AG04450 (cell line): ENCODE measurements at places on chromosomes 4 and X.

- DNase-seq = no peak
Measured at GRCh38 chr4:77240469-77241066, 83.6 kb downstream of the CCNG2 start.

- no peak for DNase-seq
Measured at GRCh38 chr4:87971866-87972265, 3.6 kb upstream of the SPP1 start.

DNA sequence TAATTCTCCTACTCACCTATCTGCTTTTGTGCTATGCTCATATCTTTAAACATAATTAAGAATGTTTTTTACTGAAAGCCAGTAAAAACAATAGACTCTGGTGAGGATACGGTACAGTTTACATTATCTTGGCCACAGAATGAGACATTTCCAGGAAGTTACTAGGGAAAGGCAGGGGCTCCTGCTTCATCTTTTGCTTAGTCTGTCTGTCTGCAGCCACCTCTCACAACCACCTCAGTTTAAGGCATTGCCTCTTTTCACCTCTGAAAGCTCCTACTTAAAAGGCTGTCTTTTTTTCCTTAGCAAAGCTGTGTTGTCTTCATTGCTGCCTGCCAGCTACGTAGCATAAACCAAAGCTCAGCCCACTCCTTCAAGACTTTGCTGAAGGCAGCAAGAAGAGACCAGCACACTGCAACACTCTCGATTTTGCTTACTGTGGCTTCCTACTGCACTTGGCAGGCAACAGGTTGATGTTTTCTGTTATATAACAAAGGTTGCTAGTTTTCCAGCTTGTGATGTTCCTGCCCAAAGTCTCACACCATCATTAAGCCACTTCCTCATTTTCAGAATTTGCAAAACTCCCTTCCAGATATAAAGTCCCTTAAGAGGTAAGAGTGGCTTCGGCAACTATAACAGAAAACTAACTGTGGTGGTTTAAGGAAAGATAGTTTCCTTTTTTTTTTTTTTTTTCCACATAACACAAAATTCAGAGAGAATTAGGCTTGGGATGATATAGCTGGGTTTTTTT, 432.9 kb downstream of the GRXCR1 start:
- DNase-seq = no peak

DNA sequence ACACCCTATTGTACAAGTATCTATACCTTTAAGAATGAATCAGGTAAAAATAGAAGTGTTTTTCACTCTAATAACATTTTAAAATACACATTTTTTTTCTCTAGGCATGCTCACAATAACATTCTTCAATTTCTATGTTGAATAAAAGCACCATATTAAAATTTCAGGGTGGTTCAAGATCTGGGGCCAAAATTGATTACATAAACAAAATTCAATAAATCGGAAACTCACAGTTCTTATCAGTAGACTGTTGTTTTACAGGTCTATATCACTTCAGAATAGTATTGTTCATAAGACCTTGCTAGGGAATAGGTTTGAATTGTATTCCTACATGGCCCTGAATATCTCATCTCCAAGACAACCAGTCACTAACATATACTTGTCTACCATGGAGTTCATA, 634.0 kb downstream of the SPOCK3 start:
- DNase-seq = no peak
